ENCODE measurements at places on chromosomes 16 and 17.

DNA sequence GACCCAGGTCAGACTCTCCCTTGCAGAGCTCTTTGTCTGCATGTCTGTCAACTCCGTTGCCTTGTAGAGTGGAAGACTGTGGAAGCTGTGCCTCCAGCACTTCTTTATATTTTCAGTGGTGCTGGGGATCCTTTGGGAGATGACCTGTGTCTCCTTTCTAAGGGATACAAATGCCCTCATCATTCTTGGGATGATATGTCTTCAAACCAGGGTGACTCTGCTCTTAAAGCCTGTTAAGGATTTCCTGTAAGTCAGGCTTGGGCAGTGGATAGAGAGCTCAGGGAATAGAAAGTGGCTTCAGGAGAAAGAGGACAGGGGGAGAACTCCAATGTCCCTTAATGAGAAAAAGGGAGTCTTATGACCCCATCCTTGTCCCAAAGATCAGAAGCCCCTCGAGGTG lies 1.5 kb downstream of the HOXB3 start:
- DNase-seq, result no peak

DNA sequence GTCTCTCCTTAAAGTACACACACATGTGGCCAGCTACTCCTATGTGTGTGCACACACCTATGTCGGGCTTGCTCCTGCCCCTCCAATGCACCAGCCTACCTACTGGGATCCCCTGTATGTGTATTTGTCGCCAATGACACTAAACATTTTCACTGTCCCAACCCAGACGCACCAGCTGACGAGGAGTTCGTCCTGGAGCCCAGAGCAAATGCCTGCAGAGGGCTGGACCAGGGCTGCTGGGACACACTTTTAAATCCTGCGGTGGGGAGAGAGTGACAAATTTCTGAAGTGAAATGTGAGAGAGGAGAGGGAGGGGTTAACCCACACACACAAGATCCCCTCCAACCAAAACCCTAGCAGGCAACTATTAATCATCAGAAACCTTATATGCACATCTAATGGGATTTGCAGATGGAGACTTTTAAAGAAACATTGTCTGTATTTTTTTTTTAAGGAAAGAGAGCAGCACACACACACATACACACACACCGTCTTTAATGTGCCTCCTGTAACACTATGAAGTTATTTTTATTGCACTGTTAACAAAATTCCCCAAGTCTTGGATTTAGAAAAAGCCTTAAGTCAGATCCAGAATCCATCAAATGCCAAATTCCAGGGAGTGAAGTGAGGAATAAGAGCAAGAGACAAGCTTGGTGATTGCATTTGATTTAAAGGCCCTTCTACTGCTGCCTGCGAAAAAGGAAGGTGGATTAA lies at the start of gene MEOX1:
Gene MEOX1 (minus strand): TSS at position 224 of the 714 bp plus-strand sequence. CDS start 388 bp downstream, outside the sequence.
- no peak for DNase-seq

GRCh38 chr17:77905766-77906165 lies 52.7 kb upstream of the TNRC6C start:
- DNase-seq, result no peak

DNA sequence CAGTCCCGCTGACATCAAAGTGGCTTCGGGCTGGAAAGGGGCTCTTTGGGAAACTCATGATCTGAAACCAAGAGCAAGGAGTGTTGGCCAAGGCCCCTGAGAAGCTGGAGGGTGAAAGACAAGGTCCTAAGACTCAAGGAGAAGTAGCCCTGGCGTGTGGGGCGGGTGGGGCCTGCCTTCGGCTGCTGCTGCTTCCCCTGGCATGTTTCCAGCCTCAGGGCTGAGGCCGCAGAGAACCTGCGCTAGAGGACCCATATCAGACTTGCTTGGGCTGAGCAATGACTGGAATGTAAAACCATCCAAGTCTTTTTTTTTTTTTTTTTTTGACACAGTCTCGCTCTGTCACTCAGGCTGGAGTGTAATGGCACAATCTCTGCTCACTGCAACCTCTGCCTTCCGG lies 67.5 kb upstream of the GCSH start:
- no peak for DNase-seq

DNA sequence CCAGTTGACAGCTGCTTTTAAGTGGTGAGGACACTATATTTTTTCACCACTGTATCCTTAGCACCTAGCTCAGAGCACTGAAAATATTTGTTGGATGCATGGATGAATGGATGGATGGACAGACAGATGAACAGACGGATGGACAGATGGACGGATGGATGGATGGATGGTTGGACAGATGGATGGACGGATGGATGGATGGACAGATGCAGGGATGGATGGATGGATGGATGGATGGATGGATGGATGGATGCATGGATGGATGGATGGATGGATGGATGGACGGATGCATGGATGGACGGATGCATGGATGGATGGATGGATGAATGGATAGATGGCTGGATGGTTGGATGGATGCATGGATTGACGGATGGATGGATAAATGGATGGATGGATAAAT lies 12.4 kb upstream of the SLC5A11 start:
- no peak for DNase-seq

GRCh38 chr17:15169676-15170075 lies 95.5 kb downstream of the PMP22 start:
- no peak for DNase-seq

DNA sequence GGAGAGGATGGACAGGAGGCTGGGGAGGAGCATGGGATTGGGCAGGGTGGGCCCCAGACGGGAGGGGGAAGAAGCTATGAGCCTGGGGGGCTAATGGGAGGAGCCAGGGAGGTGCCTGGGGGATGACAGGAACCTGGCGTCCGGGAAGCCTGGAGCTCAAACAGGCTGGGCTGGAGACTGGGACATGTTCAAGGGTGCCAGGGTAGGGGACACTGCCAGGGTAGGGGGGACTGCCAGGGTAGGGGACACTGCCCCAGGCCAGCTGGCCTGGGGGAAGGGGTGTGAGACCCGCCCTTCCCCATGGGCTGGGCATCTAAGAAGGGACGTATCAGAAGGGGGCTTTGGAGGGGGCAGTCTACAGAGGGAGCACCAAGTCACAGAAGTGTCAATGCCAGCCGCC lies 7.0 kb upstream of the FAM83G start:
- DNase-seq, result no peak

GRCh38 chr17:42554250-42555121 lies 1.8 kb downstream of the HSD17B1 start:
- peak; percentile 58 for DNase-seq

DNA sequence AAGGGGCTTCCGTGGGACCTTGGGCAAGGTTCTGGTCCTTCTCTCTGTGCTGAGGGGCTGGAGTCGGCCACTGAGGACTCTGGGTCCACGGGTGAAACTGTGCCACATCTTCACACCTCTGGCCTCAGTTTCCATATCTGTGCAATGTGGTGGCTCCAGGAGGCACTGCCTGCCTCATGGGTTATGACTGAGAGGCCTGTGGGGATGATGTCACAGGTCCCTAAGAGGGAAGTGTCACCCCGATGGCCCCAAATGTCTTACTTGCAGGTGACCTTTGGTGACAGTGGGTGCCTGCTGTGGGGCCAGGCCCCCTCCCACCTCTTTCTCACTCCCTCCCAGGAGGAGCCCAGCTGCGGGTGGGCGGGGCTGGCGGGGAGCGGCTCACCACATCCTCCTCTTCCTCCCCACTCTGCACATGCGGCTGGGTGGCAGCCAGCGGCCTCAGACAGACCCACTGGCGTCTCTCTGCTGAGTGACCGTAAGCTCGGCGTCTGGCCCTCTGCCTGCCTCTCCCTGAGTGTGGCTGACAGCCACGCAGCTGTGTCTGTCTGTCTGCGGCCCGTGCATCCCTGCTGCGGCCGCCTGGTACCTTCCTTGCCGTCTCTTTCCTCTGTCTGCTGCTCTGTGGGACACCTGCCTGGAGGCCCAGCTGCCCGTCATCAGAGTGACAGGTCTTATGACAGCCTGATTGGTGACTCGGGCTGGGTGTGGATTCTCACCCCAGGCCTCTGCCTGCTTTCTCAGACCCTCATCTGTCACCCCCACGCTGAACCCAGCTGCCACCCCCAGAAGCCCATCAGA lies at the start of gene IL21R:
Gene IL21R (plus strand): TSS at position 407 of the 801 bp plus-strand sequence. CDS start 27,898 bp downstream, outside the sequence.
- peak; percentile 76 for DNase-seq

GRCh38 chr17:51997723-51998122 lies 160.8 kb downstream of the CA10 start:
- no peak for DNase-seq

- no peak for DNase-seq
Measured at GRCh38 chr17:80389011-80389995, 25.7 kb upstream of the ENDOV start.

DNA sequence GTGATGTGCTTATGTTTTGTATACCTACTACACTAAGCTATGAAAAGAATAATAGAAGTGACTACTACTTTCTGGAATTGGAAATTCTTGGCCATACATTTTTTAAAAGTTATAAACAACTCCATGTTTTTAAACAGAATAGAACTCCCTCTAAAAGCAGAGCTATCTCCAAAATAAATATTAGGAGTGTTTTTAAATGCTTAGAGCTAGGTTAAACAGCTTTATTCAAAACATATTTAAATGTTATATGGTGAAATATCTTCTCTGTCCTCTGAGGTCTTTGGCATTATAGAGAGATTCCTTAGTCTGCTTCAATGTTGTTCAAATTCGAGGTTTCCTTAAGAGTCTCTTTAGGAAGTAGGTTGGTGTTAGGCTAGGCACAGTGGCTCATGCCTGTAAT lies 22.9 kb upstream of the PSMC5 start:
- DNase-seq, result no peak

DNA sequence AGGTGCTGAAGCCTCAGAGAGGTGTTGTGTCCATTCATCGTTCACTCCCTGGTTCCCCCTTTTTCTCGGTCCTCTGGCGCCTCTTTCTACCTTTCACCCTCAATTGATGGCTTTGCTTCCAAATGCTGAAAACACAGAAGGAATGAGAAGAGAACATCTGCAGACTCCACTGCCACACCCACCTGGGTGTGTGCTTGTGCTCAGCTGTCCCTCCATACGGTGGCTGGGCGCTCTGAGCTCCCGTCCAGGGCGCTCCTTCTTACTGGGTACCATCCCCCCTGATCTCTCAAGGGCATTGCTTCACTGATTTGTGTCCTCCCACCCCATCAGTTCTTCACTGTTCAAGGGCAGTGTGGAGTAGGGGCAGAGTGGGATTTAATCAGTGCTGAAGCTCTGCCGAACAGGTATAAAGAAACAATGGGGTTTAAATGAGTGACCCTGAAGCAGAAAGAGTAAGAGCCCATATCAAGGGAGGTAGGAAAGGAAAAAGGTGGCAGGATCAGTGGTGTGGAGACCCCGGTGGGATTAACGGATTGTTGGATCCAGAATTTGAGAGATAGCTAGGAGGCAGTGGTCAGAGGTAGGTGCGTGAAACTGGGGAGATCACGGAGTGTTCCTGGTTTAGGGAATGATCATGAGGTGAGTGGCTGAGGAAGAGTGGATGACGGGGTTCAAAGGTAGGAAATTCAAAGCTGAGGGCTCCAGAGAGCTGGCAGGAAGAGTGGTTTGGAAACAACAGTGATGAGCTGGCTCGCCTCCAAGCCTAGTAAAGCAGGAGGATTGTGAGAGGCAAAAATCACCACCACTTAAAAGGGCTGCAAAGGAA lies 40.8 kb downstream of the MRTFB start:
- no peak for DNase-seq

- DNase-seq, result no peak
Measured at GRCh38 chr16:3690980-3691720, 26.2 kb downstream of the TRAP1 start.

- peak; percentile 70 for DNase-seq
Measured at GRCh38 chr17:39200070-39200879, at the start of gene RPL19. Gene RPL19 (plus strand): TSS chr17:39200283. CDS start chr17:39200345, 62 bp downstream.

DNA sequence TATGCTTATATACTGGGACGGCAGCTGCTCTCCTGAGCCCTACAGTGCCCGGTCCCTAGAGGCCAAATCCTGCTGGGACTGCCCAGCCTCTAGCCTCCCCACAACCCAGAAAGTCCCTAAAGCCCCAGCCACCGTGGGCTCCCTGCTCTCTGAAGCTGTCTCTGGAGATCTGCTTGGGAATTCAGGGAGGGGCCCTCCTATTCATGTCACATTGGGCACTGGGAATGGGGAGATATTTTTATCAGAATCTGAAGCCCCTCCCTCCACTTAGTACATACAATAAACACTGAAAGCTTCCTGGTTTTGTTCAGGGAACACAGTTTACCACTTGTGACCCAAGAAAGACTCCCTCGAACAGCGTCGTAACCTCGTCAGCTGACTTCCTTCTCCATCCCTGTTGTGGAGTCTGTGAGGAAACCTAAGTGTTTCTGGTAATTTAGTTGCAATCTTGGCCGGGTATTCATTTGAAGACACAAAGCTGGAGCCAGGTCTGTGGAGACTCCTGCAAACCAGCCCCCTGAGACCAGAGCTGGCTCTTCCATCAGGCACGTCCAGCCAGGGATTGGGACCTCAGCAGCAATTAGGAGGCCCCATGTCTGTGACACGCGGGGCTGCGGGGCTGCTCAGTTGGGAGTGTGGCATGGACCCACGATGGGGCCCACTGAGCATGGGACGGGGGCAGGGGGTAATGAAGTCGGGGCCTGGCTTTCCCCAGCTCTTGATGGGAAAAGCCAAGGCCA lies 38.5 kb downstream of the PGS1 start:
- DNase-seq, result no peak

DNA sequence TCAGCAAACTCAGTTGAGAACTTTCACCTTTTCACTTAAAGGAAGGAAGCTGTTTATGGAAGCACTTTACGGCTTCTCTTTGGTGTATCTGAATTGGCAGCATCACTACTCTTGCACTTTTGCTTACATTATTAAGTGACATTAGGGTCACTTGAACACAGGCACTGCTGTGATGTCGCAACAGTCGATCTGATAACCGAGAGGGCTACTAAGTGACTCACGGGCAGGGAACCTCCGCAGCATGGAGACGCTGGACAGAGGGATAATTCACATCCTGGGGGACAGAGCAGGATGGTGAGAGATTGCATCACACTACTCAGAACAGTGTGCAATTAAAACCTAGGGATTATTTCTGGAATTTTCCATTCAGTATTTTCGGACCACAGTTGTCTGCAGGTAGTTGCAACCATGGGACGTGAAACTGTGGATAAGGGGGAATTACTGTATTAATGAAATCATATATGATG lies 56.5 kb downstream of the DNAH2 start:
- DNase-seq, result no peak

DNA sequence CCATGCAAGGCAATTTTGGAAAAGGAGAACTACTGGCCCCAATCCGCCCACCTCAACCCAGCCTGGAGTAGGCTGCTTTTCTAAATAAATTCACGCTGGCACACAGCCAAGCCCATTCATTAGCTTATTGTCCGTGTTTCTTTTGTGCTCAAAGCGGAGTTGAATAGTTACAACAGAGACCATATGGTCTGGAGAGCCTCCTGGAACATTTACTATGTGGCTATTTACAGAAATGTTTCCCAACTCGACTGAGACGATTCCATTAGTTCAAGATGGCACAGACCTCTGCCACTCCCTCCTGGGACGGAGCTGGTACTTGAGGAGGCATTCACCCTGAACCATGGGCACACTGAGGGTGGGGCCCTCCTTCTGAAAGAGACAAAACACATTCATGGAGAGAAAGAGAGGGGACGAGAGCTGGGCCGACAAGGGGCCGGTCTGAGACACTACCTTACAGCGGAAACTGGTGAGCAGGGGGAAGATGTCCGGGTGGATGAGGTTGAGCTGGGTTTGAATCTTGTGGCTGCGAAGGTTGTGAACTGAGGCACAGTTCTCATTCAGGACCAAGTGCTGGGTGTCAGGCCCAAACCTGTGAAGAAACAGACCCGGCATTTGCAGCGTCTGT lies 15.7 kb downstream of the ELAC2 start:
- no peak for DNase-seq
